ENCODE measurements at places on chromosomes 2 and 18. TPM values are rescaled to one million over a fixed set of nuclear protein-coding genes. Genes with fewer than 3 reads are reported as not detected.

The TTC21B gene
- total RNA-seq = 55.2 TPM

The POTEI gene
- total RNA-seq = 0.10 TPM

DNA sequence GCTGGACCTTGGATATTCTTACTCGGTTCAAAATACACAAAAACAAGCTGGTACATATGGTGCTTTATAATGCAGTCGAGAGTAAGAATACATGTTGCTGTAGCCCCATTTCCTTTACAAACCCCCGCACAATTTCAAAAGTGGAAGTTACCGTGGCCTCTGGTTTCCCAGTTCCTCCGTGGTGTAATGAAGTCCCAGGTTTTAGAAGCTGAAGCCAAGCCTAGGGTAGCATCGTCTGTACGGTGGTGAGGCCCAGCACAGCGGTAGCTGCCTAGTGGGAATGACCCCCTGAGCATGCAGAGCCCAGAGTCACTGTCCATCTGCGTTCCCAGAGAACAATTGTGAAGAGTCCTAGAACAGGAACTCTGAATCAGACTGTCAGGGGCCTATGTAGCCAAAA is 171.8 kb downstream of the ASXL3 start:
- no peak for DNase-seq

The LDLRAD4 gene
- 28.2 TPM for total RNA-seq

GRCh38 chr2:168029071-168029470 is 218.3 kb downstream of the STK39 start:
- no peak for DNase-seq

GRCh38 chr18:39485696-39486095 is 1920.1 kb upstream of the CELF4 start:
- no peak for DNase-seq

GRCh38 chr2:236167297-236168109 is 683 bp downstream of the GBX2 start:
- no peak for DNase-seq

GRCh38 chr2:165698444-165698884 is 95.6 kb downstream of the GALNT3 start:
- peak; percentile 31 for DNase-seq

DNA sequence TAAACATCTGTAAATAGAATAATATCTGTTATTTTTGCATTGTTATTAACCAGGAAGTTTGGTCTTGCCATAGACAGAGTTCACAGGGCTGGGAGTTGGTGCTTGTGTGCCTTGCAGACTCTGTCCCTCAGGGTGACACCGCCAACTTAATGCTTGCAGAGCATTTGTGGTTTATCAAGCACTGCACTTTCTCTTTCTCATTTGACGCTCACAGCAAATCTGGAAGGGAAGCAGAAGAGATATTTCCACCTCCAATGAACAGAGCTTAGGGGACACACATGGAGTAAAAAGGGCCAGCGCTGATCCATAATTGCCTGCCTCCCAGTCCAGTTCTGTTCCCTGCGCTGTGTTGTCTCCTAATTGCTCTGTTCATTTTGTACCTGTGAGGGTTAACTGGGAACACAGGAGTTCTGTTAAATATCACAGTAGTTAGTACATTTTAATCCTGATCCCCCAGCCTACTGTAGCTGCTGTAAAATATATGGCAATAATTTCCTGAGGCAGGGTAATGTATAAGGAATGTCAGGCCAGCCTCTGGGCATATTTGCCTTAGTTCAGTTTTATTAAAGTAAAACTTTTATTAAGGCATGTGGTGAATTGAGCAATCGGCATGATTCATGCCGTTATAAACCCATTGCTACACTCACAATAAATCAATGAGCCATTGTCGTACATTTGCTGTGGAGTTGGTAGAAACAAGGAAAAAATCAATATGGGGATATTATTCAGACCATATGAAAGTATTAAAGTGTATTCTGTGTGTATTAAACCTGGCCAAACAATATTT is 182.5 kb upstream of the OSR1 start:
- peak; percentile 86 for DNase-seq

DNA sequence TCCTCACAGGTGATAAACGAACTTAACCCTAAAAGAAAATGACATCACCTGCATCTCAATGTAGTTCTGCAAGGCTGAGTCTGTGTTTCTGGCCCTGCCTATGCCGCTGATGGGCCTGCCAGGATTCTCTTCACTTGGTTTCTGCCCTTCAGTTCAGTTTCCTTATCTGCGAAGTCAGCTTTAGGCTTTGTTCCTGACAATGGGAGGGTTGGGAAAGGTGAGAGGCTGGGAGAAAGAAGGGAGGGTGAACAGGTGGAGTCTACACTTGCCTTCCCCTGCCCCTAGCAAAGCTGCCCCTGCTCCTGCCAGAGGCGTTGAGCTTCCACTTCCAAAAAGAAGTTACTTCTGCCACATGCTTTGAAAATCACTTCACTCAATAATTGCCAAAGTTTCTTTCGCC is 124.0 kb upstream of the APCDD1 start:
- DNase-seq = no peak

DNA sequence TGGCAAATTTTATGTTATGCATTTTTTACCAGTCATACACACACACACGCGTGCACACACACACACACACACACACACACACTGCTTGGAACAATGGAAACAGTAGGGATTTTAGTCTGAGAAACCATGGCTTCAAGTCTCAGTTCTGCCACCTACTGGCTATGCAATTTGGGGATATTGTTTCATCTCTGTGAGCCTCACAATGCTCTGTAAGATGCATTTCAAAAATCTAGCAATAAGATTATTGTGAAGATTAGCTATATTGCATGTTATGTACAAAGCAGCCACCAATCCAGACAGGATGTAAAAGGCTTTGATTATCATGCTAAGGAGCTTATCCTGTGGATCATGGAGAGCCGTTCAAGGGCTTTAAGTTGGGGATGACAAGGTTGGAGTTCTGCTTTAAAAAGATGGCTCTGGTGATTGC is 401.4 kb downstream of the NBAS start:
- DNase-seq = no peak

GRCh38 chr18:45678850-45679249 is 45.1 kb upstream of the SLC14A1 start:
- DNase-seq = no peak

DNA sequence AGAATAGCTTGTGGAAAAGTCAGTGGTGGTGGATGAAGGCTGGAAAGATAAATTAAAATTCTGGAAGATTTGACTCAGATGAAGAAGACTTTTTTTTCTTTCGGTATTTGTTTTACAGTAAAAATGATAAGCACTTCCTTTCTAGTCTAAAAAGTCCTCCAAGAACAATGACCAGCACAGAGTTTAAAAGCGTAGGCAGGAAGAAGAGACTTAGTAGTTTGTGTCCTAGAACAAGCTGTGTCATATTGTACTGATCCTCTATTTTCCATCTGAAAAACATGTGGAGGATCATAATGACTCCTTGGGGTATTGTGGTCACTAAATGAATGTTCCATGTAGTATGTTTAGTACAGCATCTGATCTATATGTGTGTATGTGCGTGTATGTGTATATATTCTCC is 132.4 kb upstream of the FSHR start:
- peak; percentile 18 for DNase-seq

DNA sequence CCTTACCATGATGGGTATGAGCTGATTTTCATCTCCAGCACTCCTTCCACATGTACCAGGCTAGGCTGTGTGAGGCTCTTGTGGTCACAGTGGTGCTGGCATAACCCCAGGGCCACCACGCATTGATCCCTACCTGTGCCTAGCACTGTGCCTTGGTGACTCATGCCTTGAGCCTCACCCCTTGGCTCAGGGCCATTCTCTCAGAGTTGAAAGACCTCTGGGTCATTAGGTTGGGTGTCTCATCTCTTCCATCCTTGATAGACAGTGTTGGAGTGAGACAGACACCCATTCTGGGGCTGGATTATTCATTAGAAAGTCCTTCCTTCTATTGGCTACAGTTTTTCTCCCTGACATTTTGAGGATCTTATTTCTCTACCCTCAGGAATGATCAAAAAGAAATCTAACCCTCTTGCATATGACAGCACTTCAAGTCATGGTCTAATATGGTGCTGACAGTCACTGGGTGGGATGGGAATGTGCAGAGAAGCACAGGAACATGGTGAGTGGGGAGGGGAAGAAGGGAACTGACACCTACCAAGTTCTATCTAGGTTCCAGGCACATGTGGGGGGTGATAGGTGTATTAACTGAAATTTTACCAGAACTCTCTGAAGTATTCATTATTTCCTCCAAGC is 41.3 kb downstream of the DYSF start:
- no peak for DNase-seq

GRCh38 chr2:237932731-237933131 is 34.1 kb upstream of the UBE2F start:
- peak; percentile 77 for DNase-seq

The GRB14 gene
- 1.1 TPM for total RNA-seq

The PROKR1 gene
- 0.10 TPM for total RNA-seq

The AGXT gene
- 0.10 TPM for total RNA-seq

GRCh38 chr2:172698041-172698863 is 37.4 kb upstream of the RAPGEF4 start:
- no peak for DNase-seq

DNA sequence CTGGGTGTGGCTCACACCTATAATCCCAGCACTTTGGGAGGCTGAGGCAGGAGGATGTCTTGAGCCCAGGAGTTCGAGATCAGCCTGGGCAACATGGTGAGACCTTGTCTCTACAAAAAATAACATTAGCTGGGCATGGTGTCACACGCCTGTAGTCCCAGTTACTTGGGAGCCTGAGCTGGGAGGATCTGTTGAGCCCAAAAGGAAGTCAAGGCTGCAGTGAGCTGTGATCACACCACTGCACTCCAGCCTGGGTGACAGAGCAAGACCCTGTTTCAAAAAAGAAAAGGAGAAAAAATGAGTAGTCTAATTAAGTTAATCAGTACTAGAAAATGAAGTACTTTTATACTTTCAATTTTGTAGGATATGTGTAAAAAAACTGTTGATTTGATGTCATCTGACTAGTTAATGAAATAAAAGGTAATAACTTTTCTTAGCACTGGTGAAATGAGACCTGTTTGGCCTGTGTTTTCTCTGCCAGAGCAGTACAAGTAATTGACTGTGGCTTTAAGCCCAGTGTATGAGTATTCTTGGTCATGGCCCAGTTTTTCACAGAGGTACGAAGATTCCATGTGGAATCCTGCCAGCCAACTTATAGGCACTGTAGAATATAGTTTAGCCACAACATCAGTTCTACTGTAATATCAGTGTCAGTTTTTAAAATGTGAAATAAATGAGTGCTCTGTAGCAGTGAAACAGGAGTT is 35.8 kb downstream of the MFSD6 start:
- DNase-seq = no peak

- no peak for DNase-seq
These were observed 302.9 kb downstream of the CMPK2 start for GRCh38 chr2:6562771-6563170.

DNA sequence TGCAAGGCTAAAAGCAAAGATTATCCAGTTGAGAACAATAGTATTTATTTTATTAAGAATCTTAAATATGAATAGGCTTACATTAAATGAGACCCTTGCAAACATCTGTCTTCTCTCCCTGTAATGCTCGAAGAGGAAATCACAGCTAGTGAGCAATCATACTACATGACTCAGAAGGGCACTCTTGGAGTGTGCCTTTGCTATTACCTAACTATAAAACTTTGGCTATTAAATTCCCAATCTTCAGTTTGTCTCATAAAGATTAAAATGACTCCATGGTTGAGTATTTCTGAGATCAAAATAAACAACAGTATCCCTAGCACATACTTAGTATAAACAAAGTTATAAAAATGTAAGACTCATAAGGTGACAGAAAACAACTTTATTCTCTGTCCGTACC is 296.9 kb downstream of the KCNJ3 start:
- DNase-seq = no peak

- no peak for DNase-seq
These were observed 392.2 kb upstream of the CHST9 start for GRCh38 chr18:27577265-27577664.

DNA sequence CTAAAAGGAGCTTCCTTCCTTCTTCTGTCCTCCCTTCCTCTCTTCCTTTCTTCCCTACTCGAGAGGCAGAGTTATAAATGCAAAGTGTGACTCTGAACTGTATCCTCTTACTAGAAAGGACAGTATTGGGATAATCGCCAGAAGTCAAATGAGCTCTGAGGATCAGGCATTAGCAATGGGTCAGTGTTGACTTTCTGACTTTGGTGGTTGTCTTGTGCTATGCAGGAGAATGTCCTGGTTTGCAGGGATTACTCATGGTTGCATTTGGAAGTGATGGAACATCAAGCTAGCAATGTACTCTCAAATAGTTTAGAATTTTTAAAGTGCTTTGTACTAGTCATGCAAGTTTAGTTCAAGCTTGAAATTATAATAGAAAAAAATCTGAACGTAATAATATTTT is 115.6 kb downstream of the TXNL1 start:
- no peak for DNase-seq

All from skin of body (tissue), 3 donors.